Midbrain (tissue), 1 donor: ENCODE measurements at places on chromosomes 7 and 10.
A peak's percentile ranks its signal among the peaks of the same experiment; 100 is the strongest.

- no peak for DNase-seq
Measured at GRCh38 chr10:73506491-73506890, 10.7 kb upstream of the PPP3CB start.

- no peak for DNase-seq
Measured at GRCh38 chr10:78901694-78902093, 167.1 kb upstream of the ZMIZ1 start.

GRCh38 chr7:70698219-70698832 lies 433.6 kb upstream of the GALNT17 start:
- DNase-seq: peak; percentile 77

- DNase-seq: no peak
Measured at GRCh38 chr10:97796651-97797050, 24.9 kb upstream of the SFRP5 start.

DNA sequence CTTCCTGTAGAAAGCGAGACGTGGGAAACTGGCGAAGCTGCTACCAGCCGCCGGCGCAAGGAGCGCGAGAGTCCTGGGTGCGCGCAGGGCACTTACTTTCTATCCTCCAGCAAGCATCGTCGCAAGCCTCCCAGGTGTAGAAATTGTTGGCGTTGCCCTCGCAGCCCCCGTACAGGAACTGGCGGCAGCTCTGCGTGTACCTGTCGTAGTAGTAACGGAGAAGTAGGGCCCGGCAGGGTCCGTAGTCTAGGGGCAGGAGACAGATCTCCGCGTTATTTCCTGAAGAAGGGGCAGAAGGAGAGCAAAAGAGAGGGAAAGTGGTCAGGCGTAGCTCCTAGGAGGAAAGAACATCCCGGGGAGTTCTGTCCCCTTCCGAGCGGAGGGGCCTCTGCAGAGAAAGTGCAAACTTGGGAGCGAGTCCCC lies 501 bp downstream of the TFPI2 start:
- DNase-seq: no peak

DNA sequence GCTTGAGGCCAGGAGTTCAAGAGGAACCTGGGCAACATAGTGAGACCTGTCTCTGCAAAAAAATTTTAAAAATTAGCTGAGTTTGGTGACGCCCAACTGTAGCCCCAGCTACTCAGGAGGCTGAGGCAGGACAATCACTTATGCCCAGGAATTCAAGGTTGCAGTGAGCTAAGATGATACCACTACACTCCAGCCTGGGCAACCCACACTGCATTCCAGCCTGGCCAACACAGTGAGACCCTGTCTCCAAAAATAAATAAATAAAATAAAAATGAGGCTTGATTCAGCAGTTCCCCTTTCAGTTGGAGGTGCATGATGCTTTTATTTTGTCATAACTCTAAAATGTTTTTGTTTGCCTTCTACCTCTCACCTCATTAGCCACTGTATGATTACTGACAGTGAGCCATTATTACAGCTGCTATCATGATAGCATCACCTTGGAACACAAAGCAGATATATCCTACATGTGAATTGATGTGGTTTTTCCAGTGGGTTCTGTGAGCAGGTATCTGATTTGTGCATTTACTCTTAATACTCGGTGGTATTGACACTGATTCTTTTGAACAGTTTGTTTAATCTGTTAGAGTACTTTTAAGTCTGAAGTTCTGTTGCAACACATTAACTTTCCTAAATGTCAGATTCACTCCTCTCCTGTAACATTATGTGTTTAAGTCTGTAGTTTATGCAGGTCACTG lies 49.1 kb downstream of the ARID5B start:
- DNase-seq: no peak

- DNase-seq: no peak
Measured at GRCh38 chr10:131001438-131001837, 310.1 kb downstream of the TCERG1L start.

- no peak for DNase-seq
Measured at GRCh38 chr7:83996879-83997278, 197.7 kb downstream of the SEMA3A start.

GRCh38 chr7:128114806-128115205 lies 83.6 kb upstream of the LRRC4 start:
- no peak for DNase-seq

GRCh38 chr7:144854839-144855424 lies 19.1 kb upstream of the TPK1 start:
- DNase-seq: no peak

GRCh38 chr10:80767963-80768362 lies 230.3 kb downstream of the SH2D4B start:
- DNase-seq: no peak

GRCh38 chr10:22029445-22030236 lies 26.1 kb upstream of the DNAJC1 start:
- no peak for DNase-seq

- no peak for DNase-seq
Measured at GRCh38 chr7:13992596-13992964, 3.1 kb upstream of the ETV1 start.

DNA sequence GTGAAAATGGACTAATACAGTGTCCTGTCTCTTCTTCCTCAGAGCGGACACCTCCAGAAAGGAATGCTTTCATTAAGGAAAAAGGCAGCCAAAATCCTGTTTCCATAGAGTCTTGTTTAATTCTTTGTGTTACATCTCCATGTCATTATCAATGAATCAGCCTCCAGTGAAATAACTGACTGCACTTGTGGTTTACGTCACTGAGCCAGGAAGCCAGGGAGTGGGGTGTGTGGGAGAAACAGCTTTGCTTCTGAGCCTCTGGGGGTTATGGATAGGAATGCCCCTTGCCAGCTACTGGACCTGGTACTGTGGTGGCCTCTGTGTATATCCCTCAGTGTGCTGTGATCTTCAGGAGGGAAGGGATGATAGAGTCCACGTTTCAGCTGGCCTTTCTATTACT lies 416.8 kb downstream of the GALNT17 start:
- DNase-seq: no peak

GRCh38 chr10:129646973-129647372 lies 179.9 kb downstream of the MGMT start:
- DNase-seq: no peak

DNA sequence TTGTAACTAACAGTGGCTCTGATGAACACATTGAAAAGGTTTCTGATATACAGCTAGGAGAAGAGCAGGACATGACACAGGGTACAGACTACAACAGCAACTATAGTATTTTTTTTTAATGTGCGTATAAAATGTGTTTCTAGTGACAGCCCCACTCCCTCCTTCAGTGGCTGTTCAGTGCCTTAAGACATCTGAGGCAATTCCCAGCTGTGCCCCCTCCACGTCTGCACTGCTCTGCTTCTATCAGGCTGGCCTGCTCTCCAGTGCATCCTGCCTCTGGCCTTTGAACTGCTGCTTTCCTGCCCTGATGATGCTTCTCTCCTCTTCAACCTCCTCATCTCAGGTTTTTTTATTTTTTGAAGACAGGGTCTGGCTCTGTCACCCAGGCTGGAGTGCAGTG lies 111.2 kb downstream of the SPAG6 start:
- no peak for DNase-seq

- DNase-seq: no peak
Measured at GRCh38 chr10:44662051-44662450, 249.1 kb upstream of the TMEM72 start.

GRCh38 chr7:106187613-106188350 lies 75.7 kb upstream of the SYPL1 start:
- no peak for DNase-seq

DNA sequence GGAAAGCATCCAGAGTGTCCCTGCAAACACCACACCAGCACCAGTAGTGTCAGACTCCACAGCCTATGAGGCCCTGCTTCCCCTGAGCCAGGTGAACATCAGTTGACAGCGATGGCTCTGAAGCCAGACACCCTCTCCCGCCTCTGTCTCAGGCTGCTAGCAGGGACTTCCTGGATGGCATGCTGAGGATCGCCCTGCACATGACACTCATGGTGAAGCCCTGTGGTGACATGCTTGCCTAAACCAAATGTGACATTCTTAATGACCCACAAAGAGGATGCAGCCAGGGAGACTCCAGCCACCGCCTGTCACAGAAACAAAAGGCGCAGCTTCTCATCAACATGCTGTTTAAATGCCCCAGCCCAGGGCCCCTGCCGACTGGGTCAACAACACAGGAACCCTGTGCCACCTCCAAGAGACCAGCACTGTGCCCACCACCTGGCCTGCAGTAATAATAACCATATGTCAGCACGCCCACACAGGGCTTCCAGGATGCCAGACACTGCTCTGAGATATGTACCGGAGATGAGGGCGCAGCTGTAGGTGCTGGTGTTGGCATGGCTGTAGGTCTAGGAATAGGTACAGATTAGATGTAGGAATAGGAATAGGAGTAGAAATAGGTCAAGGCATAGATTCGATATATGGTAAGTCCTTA lies 81.3 kb downstream of the GRID1 start:
- DNase-seq: no peak

- no peak for DNase-seq
Measured at GRCh38 chr7:2978408-2978807, 65.3 kb downstream of the CARD11 start.

DNA sequence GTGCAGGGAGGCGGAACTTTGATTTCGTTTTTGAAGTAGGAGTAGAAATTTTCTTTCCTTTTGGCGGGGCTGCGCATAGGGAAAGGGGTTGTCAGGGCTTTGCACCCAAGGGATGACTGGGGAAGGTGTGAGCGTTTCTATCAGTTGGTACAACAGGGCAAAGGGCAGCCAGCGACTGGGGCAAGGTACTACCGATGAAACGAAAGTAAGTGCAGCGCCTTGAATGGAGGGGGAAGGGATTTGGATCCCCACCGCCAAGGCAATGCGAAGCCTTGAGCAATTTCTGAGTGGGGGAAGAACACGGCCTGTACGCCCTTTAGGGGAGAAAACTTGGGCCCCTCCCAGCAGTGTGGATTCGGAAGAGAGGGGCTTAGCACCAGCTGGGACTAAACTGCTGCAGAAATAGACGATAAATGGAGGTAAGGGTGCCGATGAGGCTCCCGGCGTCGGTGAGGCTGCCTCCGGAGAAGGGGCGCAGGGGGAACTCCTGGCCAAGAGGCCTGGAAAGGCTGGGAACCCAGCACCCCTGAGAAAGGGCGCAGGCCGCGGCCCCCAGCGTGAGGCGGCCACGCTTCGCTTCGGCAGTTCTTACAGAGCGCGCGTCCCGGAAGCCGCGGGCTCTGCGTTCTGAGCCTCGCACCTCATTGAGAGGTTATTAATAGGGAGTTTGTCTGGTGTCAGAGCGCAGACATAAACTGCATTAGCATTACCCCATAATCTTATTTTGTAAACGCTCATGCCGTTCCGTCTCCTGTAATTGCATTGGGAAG lies 10.0 kb upstream of the TLX1 start:
- DNase-seq: no peak

- DNase-seq: no peak
Measured at GRCh38 chr7:29434380-29434768, 129.3 kb upstream of the PRR15 start.

DNA sequence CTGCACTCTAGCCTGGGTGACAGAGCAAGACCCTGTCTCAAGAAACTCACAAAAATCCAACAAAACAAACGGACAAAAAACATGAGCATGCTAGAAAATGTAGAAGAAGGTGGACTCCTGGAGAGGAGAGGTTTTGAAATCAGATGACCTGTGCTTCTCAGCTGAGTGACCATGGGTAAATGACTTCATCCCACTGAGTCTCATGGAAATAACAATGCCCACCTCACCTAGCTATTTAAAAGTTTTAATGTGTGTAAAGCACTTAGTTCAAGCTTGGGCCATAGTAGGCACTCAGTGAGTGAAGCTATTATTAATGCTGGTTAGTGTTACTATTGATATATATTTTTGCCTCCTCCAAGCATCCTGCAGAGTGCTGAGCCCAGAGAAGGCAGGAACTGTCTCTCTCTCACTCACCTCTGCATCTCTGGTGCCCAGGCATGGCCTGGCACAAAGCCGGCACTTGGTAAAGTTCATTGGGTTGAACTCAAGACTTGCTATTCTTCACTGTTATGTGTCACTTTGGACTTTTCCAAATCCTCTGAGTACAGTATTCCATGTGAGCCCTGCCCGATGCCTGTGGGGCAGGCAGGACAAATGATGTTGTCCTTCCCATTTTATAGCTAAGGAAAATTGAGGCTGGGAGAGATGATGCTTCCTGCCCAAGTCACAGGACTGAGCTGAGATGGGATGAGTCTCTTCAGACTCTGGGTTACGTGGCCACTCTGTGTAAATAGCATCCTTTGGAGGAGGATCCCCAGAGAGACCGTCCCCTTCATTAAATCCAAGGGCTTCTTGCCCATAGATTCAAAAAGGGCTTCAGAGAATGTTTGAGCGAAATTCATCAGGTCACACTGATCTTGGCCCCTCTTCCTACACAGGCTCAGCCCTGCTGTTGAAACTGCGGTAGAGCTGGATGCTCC lies 81.4 kb upstream of the EMX2 start:
- no peak for DNase-seq

- peak; percentile 48 for DNase-seq
Measured at GRCh38 chr7:108308903-108309302, 147.3 kb downstream of the NRCAM start.

GRCh38 chr7:140229591-140230515 lies 53.1 kb upstream of the KDM7A start:
- no peak for DNase-seq

DNA sequence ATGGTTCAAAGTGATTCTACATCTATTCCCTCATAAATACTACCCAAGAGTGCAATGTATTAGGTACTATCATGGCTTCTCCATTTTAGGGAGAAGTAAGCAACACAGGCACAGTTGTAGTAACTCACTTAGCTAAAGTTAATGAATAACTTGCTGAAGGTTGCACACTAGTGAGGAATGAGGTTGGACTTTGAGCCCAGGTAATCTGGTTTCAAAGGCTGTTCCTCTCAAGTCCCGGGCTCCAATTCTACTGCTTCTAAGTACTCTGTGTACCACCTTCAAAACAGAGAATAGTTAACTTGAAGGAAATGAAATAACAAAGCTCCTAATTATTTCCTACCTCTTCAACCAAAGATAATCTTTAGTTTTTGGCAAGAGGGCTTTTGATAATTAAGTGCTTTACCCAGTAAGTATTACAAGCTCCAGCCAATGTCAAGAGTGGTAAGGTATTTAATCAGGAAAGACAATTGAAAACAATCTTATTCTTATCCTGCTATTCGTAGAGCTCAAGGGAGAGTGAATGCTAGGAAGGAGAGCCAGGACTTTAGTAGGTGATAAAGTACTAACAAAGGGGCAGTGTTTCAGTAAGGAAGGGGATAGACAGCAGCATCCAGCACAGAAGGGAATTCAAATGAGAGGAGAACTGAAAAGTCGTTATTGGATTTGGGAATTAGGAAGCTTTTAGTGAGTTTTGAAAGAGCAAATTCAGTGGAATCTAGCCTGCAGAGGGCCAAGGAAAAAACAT lies 158.2 kb upstream of the PTPRZ1 start:
- DNase-seq: no peak

DNA sequence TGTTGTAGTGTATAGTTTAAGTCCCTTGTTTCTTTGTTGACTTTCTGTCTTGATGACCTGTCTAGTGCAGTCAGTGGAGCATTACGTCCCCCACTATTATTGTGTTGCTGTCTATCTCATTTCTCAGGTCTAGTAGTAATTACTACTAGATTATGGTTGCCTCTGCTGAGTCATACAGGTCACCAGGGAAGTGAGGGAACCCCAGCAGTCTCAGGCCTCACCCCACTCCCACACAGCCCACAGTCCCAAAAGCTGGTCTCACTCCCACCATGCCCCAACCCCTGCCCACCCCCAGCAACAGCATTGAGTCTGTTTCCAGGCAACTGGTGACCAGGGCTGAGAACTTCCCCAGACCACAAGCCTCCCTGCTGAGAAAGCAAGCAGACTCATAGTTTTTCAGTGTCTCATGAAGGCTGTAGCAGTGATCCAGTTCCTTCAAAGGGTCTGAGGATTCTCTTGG lies 88.0 kb downstream of the PLXDC2 start:
- no peak for DNase-seq
